Right renal pelvis (tissue), 4 donors: ENCODE measurements at places on chromosomes 2 and 18. TPM values are rescaled to one million over a fixed set of nuclear protein-coding genes. Genes with fewer than 3 reads are reported as not detected.

TANK gene
- 54.6 TPM for polyA plus RNA-seq

CDH7 gene
- 20.2 TPM for polyA plus RNA-seq

TBC1D8 gene
- polyA plus RNA-seq = 28.1 TPM

SLC5A7 gene
- 1.1 TPM for polyA plus RNA-seq

LNPK gene
- 31.1 TPM for polyA plus RNA-seq

EHD3 gene
- polyA plus RNA-seq = 39.5 TPM

INHBB gene
- polyA plus RNA-seq = not detected

CTLA4 gene
- polyA plus RNA-seq = 0.21 TPM
